CMK (cell line): ENCODE measurements at places on chromosomes 16 and 17.
A peak's percentile ranks its signal among the peaks of the same experiment; 100 is the strongest.

- no peak for DNase-seq
Measured at GRCh38 chr17:78977997-78978973, 1.4 kb downstream of the LGALS3BP start.

GRCh38 chr16:17131351-17131750 lies 339.4 kb downstream of the XYLT1 start:
- DNase-seq = no peak

DNA sequence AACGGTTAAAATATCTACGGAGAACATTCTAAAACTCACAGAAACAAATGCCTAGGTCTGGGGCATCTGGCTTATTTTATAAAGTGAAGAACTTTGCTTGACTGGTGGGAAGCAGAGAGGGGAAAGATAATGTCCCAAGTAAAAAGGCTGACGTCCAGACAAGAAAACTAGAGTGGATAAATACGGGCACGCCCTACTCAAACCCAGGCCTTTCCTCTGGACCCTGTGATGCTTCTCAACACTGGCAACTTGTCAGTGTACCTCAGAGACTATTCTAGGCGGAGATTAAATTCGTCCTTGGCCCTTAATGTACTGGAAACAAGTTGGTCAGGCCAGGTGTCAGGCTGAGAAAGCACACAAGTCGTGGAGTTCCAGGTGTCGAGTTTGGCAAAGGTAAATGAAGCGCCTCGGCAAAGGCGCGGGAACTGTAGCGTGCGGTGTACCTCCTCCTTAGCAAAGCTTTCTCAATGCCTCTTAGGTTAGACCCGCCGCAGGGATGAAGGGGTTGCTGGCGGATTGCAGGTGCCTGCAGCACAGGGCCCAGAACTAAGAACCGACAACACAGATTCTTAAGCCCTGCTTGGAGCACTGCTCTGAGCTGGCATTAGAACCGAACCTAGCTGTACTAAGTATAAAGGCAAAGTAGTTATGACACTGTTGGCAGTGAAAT lies 668 bp upstream of the UNK start:
- no peak for DNase-seq

- DNase-seq = no peak
Measured at GRCh38 chr17:79800325-79801155, 3.7 kb upstream of the CBX8 start.

DNA sequence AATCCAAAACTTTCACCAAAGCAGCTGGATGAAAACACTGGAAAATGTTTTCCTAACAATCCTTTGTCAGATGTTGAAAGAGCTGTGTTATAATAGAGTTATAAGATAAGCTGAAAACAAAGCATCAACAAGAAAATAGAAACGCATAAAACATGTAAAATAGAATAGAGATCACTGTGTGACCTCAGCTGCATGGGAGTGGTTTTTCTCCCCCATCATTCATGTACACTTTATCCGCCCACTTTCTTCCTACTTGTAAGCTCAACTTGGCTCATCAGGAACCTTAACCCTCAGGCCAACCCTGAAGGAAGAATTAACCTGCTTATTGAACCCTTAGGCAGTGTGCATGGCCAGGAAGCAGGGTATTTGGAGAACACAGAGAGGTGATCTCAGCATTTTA lies 238.5 kb upstream of the PMFBP1 start:
- DNase-seq = no peak

DNA sequence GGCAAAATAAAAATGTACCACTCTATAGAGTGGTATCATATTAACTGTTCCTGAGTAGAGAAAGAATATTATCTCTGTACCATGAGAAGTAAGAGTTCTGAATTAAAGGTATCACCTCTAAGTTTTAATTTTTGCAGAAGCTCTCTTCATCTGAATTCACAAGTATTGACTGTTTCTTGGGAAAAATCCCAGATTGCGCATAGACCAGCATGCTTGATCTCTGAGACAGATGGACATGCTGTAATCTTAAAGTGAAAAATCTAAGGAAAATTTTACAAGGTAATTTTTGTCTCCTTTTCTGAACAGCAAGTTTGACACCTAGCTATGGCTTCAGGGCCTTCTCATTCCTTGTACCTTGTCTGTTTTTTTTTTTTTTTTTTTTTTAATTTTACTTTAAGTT lies 1050.7 kb upstream of the RBFOX1 start:
- DNase-seq = no peak

DNA sequence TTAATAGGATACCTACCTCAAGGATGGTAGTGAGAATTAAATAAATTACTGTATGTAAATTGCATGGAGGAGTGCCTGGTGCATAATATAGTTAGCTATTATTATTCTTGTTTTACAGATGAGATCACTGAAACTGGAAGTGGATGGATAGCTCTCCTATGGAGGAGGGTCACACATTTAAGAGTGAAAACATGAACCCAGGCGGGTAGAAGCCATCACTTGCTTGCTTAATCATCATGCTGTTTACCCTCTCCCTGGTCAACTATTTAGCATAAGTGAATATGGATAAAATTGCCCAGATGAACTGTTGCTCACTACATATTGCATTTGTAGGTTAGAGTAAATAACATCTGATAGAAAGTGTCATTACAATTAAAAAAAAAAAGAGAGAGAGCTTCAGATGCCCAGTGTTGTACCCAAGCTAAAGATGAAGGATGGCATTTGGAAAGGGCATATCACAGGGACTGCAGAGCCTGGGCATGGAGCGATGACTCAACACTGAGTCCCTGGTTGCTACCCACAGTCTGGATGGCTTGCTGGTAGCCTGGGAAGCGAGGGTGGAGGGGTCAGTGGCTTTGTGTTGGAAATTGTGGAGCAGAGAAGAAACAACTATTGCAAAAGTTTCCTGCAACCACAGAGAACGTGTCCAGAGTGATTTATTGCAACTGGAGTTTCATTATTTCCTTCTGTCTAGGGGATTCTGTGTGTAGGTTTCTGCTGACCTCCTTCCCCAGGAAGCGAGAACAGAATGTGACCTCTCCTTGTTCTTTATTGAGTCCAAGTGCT lies 414.4 kb downstream of the SHISA9 start:
- no peak for DNase-seq

DNA sequence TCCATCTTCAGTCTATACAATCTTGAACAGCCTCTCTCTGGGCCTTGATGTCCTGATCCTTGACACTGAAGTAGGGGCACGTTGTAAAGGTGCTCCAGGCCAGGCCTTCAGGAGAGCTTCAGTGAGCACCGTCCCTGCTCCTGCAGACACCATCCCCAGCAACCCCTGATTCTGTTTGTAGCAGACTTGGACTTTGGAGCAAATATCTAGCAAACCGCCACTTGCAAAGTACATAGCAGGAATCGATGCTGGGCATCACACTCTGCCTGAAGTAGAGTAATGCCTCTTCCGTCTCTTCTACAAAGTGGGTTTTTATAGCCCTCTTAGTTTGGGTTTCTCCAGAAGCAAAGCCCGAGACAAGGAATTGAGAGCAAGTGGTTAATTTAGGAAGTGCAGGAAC lies 169.1 kb downstream of the SALL1 start:
- no peak for DNase-seq

GRCh38 chr17:68462381-68463210 lies 5.3 kb upstream of the WIPI1 start:
- DNase-seq = peak; percentile 81

DNA sequence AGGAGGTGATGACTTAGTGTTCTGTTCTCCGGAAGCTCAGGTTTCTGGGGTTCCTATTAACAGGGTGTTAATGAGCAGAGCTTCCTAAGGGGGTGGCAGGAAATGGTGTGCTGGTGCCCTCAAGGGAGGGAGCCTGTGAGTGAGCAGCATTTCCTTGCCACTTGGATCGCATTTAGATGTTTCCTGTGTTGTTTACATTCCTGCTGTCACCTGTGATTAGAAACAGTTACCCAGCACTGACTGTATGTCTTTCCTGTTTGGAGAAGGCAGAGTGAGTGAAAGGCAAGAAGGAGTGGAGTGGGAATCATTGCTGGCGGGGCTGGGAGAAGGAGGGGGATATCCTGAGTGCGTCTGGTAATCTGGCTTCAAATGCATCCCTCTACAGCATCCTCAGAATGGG lies 214.6 kb downstream of the CCDC182 start:
- DNase-seq = no peak

GRCh38 chr17:69198238-69198637 lies 30.4 kb downstream of the ABCA10 start:
- DNase-seq = peak; percentile 1

DNA sequence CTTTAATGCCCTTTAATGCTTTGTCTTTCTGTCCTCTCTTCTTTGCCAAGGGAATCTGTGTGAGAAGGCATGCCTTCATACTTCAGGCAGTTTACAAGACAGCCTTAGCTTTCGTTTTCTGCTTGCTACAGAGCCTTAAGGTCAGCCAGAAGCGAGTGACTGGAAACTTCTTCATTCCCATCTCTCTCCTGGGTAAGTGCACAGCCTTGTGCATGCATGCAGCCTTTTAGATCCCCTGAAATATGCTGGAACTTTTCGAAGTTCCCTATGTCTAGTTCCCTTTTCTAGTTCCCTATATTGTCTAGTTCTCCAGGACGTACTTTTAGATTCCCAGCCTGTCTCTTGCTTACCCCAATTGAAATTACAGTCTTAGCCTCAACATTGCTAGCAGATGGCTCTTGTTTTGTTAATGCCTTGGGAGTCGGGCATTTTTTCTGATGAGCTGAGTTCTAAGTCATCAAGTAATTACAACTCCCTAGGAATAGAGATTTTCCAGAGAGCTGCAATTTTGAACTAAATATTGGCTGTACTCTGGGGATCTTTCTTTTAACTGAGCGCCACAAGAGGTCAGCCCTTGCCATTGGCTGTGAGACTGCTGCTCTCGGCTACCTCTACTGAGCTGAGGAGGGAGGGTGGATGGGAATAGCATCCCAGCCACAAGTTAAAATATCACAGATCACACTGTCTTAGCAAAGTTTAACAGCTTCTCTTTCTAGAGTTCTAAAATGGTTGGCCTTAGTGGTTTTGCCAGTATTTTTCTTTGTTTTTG lies 22.7 kb upstream of the PPM1D start:
- no peak for DNase-seq

DNA sequence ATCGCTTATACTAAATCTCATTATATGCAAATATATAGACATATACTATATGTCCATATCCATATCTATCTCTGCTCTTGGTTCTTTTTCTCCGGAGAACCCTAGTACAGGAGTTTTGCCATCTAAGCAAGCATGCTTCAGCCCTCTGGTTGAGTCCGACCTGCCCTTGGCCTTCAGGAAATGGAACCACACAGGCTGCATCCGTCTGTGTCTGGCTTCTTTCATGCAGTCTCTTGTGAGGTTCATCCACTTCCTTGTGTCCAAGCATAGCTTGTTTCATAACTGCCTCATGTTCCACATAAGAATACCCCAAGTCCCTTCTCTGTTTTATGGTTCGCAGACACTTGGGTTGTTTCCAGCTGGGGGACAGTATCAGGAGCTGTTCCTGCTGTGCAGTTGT lies 16.8 kb downstream of the SNX20 start:
- DNase-seq = no peak

GRCh38 chr17:33968350-33969044 lies 286.6 kb upstream of the CCL2 start:
- DNase-seq = peak; percentile 17

GRCh38 chr17:11823862-11824261 lies 173.4 kb downstream of the ZNF18 start:
- no peak for DNase-seq

DNA sequence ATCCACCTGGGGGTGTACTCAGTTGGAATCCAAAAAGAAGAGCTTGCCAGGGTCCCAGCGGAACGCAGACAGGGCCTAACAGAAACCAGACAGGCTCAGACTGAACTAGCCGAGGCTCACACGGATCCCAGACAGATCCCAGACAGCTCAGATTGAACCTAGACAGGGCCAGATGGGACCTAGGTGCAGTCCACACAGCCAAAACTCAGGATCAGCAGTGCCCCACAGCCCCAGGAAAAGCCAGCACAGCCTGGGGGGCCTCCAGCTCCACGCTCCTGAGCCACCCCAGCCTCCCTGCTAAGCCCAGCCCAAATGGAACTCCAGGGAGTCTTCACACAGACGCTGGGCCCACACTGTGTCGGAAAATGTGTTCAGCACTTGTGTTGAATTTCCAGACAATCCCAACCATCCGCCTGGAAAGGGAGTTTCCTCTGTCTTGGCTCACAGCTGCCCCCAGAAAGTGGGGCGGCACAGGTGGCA lies 7.5 kb downstream of the STX1B start:
- DNase-seq = no peak

DNA sequence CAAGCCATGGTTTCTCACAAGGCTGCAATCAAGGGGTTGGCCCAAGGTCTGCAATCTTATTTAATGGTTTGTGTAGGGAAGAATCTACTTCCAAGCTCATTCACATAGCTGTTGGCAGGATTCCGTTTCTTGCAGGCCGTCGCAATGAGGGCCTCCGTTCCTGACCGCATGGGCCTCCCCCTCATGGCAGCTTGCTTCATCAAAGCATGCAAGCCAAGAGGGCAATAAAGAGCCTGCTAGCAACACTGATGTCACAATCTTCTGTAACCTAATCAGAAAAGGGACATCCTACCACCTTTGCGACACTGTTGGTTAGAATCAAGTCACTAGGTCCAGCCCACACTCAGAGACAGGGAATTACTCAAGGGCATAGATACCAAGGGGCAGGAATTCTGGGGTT lies 95.5 kb downstream of the CCT6B start:
- no peak for DNase-seq

- DNase-seq = peak; percentile 86
Measured at GRCh38 chr17:44197980-44198720, 1.5 kb downstream of the ATXN7L3 start.

DNA sequence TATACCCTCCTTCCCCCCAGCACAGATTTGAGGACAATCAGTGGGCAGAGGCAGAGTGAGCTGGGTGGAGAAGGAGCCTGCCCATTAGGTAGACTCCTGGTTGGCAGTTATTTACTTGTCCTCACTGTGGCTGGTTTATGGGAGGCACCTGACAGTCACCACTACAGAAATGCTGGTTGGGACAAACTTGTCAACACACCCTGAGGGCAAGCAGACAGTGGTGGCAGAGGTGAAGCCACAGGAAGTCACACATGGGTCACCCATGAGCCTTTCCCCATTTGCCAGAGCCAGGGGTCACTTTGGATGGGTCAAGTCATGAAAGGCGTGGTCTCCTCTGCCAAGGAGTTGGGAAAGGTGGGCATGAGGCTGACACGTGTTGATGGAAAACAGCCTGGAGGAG lies 6.4 kb downstream of the SCNN1G start:
- no peak for DNase-seq

DNA sequence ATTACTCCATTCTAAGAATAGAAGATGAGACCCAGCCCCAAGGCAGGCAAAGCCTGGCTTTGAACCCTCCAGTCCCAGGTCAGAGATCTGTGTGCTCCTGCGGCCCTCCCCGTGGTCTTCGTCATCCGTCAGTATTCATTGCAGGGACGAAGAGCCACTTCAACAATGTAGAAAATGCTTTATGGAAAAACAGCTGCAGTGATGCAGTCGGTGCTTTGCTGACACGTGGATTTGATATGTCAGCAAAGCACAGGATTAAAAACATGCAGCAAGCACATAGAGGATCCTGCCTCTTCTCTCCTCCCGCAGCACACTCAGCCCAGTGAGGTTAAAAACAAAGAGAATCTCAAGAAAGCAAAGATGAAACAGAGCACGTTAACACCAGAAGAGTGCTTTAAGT lies 117.1 kb upstream of the AXIN2 start:
- no peak for DNase-seq

- peak; percentile 68 for DNase-seq
Measured at GRCh38 chr17:57226793-57227192, 29.5 kb upstream of the MSI2 start.

GRCh38 chr17:77927777-77928518 lies 30.6 kb upstream of the TNRC6C start:
- DNase-seq = no peak
